CD4-positive, alpha-beta memory T cell (primary cell): ENCODE measurements at places on chromosomes 2 and 18.

DNA sequence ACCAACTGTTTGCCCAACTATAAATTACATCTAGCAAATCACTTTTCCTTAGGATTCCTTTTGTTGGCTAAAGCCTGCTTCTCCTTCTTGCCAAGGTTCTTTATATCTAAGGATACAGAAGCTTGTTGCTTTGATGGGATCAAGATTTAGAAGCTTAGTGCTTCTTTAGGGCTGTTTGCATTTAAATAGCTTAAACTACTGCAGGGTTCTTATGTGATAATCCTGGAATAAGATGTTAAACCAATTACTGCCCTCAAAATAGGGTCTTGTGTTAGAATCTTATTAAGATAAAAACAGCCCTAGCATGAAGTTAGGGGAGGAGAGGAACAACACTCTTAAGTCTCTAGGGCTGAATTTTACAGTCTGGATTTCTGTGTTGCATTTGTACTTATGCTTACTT lies 64.2 kb downstream of the KIF5C start:
- DNase-seq: no peak

DNA sequence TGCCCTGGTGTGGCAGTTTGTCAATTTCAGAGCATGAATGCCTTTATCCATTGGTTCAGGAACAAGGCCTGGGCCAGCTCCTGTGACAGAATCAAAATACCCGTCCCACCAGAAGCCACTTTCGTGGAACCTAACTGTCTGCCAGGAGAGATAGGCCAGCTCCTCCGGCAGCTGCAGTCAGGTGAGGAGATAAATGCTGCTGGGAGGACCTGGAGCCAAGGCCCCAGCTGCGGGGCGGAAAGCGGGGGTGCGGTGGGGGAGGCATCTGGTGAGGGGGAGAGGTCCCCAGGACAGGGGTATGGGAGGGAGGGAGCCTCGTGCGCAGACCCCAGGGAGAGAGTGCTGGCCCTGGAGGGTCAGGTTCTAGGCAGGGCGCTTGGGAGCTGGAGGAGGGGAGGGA lies 4.4 kb upstream of the ASB1 start:
- no peak for DNase-seq

DNA sequence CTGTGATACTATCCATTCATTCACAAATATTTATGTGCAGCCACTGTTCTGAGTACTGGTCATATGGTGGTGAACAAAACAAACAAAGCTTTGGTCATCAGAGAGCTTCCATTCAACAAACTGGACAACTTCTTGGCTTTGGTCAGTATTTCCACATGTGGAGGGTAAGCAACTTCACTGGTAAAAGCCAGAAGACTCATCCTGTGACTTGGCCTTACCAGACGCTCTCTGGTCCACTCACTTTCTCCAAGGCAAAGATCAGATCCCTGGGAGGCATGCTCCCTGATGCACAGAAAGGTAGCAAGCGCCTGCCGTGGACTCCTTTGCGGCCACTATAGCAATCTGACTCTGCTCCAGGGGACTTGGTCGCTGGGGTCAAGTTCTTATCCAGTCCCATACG lies 179.5 kb downstream of the EN1 start:
- no peak for DNase-seq

DNA sequence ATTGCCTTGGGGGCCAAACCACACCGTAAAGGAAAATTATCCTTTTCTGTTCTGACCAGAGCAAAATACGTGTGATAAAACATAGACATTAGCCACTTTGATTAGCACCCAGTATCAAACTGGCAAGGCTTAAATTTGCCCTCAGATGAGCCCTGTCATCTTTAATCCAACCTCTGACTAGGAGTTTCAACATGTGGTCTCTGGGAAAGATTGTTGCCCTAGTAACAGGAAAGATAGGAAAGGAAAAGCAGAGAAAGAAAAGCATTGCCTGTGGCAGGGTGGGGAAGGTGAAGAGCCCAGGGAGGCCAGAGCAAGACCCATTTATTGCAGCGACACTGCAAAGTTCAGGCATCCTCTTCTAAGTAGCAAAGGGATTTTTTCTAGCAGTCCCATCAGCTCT lies 181.5 kb upstream of the SCN7A start:
- no peak for DNase-seq

GRCh38 chr2:106638043-106638442 lies 150.9 kb downstream of the CD8B2 start:
- DNase-seq: no peak

GRCh38 chr18:61034580-61034979 lies 298.6 kb upstream of the CDH20 start:
- DNase-seq: no peak

- DNase-seq: no peak
Measured at GRCh38 chr2:151071906-151072305, 189.8 kb downstream of the RBM43 start.

DNA sequence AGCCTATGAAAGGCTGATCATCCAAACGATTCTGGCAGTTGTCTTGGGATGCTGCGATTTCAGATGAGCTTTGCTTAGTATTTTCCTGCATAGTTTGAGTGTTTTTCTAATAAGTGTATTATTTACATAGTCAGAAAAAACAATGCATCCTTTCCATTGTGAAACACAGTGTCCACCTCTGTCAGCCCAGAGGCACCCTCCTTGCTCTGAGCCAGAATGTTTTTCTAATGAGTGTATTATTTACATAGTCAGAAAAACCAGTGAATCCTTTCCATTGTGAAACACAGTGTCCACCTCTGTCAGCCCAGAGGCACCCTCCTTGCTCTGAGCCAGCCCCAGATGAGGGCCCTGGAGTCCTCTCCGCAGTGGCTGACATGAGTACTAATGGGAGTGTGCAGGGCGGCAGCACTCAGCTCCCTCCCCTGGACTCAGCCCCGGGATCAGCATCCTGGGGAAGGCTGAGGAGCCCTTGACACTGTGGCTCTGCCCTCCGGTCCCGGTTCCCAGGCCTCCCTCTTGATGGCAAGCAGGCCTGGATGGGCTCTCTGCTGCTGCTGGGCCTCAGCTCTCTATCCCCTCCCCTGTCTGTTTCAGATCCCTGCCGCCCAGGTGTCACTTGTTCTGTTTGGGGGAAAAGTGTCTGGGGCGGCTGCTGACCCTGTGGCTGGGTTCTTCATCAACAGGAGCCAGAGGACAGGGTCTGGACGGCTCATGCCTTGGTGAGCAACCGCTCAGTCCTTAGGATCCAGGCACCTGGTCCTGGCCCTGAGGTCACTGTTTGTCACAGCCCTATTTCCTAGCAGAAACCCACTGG lies 5.9 kb downstream of the MFSD2B start:
- no peak for DNase-seq

DNA sequence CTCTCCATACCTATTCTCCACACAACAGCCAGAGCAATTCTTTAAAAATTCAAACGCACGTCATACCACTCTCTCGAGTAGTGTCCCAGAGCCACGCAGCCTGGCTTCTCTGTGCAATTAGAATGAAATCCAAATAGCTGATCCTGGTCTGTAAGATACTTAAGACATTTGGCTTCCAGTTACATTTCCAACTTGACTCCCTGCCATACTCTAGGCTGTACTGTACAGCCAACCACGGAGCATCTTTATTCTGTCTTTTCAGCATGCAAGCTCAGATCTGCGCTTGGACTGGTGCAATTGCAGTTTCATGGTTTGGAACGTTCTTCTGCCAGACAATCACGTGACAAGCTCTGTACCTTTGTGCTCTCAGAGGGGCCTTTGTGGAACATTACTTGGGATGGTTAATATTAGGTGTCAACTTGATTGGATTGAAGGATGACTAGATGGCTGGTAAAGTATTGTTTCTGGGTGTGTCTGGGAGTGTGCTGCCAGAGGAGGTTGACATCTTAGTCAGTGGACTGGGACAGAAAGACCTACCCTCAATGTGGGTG lies 325.6 kb downstream of the SOX11 start:
- DNase-seq: no peak

DNA sequence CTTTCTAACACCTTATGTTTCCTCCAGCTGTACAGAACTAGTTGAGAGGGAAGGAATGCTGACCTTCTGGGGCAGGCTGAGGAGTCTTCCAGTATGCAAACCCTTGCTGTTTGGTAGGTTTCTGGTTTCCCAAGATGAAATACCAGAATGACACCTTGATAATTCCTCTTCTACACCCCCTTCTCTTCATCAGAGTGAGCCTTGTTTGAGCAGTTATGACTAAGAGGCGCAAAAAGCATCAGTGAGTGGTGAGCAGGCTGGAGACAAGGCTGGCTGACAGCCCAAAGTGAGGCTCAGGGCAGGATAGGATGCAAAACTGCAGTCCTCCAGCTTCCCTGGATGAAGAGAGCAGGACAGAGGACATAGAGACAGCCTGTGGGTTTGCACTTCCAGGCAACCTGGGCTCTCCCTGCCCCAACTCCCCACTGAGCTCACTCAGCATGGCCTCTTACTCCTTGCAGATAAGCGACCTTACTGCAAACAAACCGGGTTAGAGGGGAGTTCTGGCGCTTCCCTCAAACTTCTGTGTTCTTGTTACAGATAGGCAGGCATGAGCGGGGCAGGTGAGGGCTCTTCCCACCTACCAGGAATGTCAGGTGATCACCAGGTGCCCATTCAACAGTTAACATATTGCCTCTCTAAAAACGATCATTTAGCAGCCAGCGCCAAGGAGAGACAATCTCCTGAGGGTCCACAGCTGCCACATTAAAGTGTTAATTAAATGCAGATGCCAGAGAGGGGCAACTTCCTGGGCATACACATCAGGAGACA lies 5.4 kb downstream of the MPPE1 start:
- no peak for DNase-seq

DNA sequence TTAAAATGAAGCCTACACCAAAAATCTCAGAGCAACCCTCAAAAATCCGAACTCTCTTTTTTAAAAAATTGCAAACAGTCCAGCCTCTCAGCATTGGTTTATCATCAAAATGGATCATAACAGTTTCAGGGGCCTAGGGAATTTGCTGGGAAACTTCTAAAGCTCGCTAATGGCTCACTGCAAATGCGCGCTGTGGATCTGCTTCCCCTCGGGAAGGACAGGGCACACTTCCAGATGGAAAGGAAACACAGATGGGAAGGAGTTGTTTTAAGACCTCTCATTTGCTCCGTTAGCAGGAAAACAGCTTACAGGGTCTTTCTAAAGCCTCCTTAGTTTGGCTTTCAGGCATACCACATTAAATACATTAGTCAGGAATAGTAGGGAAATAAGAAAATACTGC lies 27.2 kb downstream of the FECH start:
- DNase-seq: no peak

DNA sequence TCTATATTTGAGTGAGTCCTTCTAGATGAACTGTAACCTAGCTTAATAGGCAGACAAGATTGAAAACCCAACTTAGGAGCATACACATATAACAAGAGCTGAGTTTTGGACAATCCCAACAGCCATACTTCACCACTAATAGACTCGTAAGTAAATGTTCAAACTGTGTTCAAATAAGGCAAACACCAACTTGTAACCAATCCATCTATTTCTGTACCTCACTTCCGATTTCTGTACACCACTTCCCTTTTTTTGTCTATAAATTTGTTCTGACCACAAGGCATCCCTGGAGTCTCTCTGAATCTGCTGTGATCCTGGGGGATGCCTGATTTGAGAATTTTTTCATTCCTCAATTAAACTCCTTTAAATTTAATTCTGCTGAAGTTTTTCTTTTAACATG lies 1149.1 kb upstream of the NRXN1 start:
- DNase-seq: no peak

- DNase-seq: no peak
Measured at GRCh38 chr2:42808301-42808700, 15.9 kb upstream of the HAAO start.

DNA sequence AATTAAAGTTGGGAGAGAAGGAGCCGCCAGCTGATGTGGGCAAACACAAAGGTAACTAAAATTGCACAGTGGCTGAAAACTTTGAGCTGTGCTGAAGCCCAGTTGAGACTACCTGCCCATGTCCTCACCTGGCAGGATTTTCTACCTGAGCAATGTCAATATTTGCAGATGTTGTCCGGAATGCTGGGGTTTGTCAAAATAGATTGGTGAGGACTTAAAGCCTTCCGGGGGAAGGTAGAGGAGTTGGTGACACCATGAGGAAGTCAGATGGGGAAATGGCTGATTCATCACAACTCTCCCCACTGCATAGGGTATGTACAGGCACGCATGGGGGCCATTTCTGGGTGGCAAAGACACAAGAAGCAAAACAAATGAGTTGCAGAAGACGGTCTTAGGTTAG lies 114.9 kb downstream of the ALK start:
- no peak for DNase-seq

DNA sequence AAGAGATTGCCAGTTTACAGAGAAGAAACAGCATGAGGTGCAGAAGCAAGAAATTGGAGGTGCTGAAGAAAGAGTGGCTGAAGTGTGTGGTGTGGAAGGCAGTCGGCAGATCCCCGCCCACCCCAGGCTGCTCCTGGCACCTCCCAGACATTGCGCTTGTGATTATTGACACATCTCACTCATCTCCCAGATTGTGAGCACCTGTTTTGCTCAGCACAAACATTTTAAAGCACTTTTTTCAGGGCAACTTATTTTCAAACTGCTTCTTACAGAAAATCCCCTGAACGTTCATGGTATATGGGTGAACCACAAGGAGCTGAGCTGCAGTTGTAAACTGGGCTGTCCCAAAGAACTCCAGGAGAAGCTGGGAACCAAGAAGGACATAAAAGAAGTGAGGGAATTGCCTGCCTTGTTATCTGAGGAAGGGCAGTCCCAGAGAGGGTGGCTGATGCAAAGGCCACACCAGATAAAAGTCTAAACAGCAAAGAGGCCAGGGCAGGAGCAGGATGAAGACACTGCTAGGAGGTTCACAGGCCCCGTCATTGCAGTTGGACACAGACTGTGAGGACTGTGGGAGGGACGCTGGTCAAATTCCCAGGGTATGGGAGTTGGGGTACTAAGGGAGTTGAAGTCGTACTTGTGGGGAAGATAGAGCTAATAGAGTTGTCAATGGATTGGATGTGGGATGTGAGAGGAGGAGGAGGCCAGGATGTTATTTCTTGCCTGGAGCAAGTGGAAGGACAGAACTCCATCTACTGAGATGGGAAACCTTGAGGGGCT lies 65.1 kb downstream of the INPP4A start:
- DNase-seq: no peak

DNA sequence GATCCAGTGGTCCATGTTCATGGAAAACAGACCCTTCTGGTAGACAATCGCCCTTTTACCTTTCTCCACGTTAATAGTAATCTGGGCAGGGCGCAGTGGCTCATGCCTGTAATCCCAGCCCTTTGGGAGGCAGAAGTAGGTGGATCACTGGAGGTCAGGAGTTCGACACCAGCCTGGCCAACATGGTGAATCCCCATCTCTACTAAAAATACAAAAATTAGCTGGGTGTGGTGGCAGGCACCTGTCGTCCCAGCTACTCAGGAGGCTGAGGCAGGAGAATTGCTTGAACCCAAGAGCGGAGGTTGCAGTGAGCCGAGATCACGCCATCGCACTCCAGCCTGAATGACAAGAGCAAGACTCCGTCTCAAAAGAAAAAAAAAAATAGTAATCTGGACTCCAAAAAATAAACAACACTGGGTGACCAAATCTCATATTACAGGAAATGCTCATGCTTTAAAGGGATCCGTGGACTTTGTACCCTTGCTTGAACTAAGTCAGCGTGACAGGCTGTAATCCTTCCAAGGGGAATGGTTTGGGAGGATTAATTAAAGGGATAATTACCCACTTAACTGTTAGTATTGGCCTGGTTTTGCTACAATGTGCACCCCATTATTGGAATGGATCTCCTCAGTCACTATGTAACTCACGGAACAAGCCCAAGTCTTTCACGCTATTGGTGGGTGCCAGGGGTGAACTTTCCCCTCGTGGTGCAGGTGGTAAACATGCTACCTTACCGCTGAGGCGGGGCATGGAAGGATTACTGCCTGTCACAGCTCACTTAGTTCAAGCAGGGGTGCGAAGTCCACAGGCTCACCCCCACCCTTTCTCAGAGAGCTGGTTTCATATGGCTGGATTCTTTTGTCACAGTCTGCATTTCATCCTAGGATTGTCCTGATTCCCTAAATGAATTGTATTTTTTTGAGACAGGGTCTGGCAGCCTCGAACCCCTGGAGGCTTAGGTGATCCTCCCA lies 36.7 kb downstream of the PROC start:
- no peak for DNase-seq
